Activated CD8-positive, alpha-beta T cell treated with anti-CD3 and anti-CD28 coated beads for 36 hours (primary cell): ENCODE measurements at places on chromosomes 2 and 18. TPM values are rescaled to one million over a fixed set of nuclear protein-coding genes. Genes with fewer than 3 reads are reported as not detected.

Gene NDC80
- total RNA-seq = 81.3 TPM

Gene FOXI3
- not detected for total RNA-seq

Gene SAG
- total RNA-seq = not detected

Gene FBLN7
- total RNA-seq = 7.9 TPM

Gene ST6GAL2
- not detected for total RNA-seq

Gene POTEE
- total RNA-seq = 0.61 TPM

Gene NT5DC4
- not detected for total RNA-seq

Gene CD8A
- total RNA-seq = 419 TPM

Gene SLC5A7
- total RNA-seq = not detected

Gene CDH2
- total RNA-seq = 0.18 TPM
